ENCODE measurements at places on chromosomes 13 and 19.
A peak's percentile ranks its signal among the peaks of the same experiment; 100 is the strongest.

GRCh38 chr19:16795731-16796130 is 33.5 kb upstream of the SIN3B start:
- DNase-seq: no peak

- peak; percentile 76 for DNase-seq
These were observed at the start of gene S1PR2 for GRCh38 chr19:10230861-10231611. Gene S1PR2 (minus strand): TSS chr19:10231331. CDS start chr19:10224905, 6,426 bp downstream.

DNA sequence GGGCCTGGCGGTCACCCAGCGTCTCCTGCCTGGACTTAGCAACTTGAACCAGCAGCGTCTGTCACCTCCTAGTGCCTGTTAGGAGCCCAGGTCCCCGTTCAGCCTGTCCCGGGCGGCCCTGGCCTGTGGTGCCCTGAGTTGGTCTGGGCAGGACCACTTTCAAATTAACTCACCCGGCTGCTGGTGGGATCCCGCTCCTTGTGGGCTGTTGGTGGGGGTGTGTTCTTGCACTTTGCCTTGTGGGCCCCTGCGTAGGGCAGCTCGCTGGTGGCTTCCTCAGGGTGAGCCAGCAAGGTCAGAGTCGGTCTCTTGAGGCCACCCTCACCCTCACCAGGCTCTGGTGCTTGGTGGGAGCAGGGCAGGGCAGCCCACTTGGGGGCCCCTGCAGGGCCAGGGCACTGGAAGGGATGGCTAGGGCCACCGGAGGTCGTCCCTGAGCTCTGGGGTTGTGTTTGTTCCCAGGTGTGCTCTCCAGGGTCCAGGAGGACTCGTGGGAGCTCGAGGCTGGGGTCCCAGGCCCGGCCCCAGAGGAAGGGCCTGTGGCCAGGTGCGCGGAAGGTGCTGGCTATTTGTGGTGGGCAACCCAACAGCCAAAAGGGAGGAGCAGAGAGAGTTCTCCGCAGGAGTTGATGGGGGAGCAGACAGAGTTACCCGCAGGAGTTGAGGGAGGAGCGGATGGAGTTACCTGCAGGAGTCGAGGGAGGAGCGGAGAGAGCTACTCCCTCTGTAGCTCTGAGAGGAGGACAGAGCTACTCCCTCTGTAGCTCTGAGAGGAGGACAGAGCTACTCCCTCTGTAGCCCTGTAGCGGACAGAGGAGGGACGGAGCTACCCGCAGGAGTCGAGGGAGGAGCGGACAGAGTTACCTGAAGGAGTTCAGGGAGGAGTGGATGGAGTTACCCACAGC is 16.9 kb downstream of the TFDP1 start:
- DNase-seq: no peak

- no peak for DNase-seq
These were observed 31.6 kb upstream of the ZNF724 start for GRCh38 chr19:23281663-23282276.

DNA sequence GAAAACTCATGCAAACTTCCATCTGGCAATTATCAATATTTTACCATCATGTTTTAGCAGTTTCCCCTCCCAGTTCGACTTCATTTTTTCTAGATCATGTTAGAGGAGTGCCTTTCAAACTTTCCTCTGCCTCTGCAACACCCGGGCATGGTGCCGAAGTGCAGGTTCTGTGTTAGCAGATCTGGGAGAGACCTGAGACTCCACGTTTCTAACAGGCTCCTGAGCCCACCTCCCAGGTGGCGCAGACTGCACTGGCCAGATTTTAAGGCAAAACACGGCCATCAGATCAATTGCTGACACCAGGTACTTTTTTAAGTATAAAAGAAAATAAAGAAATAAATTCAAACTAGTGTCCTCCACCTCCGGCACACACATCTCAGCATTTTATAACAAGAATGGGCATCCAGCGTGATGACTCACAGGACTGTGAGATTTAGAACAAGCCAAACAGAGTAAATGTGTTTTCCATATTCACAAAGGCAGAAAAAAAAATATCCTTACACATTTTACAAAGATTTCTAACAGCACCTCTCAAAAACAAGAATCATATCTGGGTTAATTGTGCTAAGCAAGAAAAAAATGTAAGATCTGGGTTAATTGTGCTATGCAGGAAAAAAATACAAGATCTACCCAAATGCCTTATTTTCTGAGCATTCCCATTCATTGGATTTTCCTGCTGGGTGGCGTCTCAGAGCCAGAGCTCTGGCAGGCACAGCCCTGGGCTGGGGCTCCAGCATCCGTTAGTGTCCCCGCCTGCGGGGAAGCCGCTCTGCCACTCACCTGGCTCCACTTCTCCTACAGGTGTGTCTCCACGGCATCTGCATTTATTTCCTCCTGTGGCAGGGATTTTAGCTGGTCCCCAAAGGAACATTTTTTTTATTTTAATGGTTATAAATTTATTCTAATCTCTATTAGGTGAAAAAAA is 127.9 kb upstream of the SOX1 start:
- no peak for DNase-seq

GRCh38 chr13:43448605-43449336 is 338.0 kb downstream of the ENOX1 start:
- DNase-seq: no peak

DNA sequence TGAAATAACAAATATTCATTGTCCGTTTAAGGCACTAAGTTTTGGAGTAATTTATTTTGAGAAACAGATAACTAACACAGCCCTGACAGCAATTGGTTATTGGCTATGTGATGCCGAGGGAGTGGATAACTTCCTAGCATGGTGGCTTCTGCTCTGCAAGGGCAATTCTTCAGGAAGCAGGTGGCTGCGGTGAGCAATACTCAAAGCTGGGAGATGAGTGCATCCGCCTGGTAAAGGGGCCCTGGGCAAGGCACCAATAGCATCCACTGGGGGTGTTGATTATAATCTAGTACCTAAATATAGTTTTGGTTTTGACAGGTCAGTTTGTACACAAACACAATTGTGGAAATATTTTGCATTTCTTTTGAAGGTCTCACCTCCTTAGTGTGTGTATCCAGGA is 41.0 kb downstream of the CCDC70 start:
- no peak for DNase-seq

GRCh38 chr19:18637673-18638630 is 1.1 kb downstream of the KLHL26 start:
- no peak for DNase-seq
